ENCODE measurements at places on chromosomes 16 and 17.

- no peak for DNase-seq
Measured at GRCh38 chr16:79792076-79792475, 191.5 kb upstream of the MAF start.

GRCh38 chr17:15900871-15901270 lies 44.1 kb upstream of the ADORA2B start:
- no peak for DNase-seq

GRCh38 chr16:2720064-2720457 lies at the start of gene PRSS27:
Gene PRSS27, minus strand, starts transcription at chr16:2720224. Its CDS starts 64 bp downstream, at chr16:2720160.
- DNase-seq = no peak

DNA sequence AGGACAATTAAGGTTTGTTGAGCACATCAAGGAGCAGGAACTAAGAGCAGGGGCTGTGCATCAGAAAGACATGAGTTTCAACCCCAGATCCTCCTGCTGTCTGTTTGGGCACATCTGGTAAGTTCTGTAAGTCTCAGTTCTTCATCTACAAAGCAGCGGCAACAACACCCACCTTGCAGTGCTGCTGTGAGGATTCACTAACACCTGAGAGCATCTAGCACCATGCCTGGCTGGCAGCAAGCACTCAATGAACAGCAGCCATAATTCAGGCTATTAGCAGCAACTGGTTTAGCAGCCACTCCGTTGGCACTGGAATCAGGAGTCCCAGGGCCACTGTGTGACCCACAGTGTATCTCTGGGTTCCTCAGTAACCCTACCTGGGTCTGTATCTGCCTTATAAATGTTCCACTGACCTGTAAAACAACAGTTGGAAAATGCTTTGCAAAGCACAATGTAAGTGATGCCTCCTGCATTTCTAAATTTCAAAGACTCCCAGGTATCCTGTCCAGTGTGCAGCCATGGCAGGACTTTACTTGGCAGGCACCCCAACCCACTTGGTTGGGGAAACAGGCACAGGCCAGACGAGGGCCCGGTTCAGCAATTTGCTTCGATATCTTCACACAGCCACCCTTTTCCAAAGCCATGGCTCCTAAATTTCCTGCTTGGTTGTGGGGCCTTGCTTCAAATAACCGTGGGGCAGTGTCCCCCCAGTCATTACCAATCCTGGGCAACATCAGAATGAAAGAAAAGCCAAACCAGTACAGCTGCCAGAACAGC lies 4.2 kb downstream of the ST3GAL2 start:
- DNase-seq = no peak

DNA sequence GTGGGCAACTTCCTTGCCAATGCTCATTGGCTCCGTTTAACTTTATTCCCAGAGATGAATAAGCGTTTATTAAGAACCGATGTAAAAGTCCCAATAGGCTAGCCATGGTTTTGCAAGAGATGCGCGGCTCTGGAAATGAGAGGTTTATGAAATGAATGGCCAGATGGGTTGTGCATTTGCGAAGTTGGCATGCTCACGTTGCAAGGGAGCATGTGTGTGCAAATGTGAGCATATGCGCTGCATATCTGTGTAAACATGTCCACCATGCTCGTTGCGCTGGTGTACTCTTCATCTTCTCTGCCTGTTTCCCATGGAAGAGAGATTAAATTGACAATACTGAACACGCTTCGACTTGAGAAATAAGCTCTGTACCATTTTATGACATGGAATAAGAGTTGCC lies 848.6 kb upstream of the RBFOX1 start:
- DNase-seq = no peak

- no peak for DNase-seq
Measured at GRCh38 chr16:22098405-22099255, 6.3 kb downstream of the VWA3A start.

DNA sequence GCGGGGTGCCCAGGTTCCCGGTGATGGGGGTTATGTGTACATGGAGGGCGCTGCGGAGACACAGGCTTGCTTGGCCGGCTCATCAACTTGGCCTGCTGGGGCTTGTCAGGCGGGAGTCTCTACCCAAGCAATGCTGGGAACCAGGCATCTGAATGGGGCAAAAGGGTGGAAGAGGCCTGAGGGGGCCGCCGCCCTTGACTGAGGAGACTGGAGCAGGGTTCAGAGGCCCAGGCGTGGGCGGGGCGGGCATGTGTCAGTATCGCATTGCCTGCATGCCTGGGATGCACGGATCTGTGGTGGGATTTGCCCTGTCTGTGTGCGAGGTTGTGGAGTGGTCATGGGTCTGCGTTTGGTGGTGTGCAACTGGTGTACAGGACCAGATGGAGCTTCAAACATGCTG lies 21.1 kb downstream of the ARHGAP23 start:
- no peak for DNase-seq

Data from T-helper 2 cell (primary cell).